ENCODE measurements at places on chromosomes 12 and 14.

- no peak for DNase-seq
These were observed 31.9 kb downstream of the CEP83 start for GRCh38 chr12:94427501-94428381.

- DNase-seq, result no peak
These were observed 15.6 kb upstream of the TFCP2 start for GRCh38 chr12:51188359-51189051.

DNA sequence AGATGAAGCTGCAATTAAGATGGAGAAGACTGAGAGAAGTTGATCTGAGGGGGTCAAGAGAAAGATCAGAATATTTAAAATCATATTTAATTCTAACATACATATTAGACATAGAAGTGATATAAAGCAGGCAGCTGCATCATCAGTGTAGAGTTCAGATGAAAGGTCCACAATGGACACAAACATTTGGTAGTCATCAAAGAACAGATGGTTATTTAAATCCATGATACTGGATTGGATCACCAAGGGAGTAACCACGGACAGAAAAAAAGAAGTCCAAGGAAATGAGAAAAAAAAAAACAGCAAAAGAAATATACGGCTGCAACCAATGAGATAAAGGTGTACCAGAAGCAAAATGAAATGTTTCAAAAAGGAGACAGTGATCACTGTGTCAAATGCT, 20.1 kb downstream of the NOVA1 start:
- DNase-seq, result no peak

- no peak for DNase-seq
These were observed 17.3 kb downstream of the SELPLG start for GRCh38 chr12:108616359-108616758.

DNA sequence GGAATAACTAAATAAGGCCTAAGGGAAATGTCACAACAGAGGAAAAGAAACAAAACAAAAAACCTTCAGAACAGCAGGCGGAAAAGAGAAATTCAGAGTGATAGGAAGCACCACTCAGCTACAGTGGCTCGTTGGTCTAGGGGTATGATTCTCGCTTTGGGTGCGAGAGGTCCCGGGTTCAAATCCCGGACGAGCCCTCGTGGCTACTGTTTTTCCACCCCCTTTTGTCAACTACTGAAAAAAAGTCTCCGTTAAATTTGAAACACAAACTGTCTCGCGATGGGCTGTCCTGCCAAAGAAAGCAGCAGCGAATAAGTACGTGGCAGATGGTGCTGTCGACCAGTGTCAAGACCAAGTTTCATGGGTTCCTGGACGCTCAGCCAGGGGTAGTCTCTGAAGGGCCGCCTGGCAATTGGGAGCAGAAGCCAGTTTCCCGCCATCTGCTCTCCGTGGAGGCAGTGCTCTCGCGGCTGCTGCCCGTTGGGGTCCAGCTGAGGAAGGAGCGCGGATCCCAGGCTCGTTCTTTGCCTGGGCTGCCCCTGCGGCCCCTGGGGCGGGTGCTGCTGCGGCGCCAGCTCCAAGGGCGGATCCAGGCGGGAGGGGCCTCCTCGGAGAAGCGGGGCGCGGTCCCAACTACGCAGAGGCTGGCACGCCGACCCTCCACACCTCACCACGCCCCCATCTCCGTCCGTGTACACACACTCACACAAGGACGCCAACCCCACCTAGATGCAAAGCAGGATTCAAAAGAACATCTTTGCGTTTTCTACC, at the start of gene RNASE4:
RNASE4 (plus strand) TSS at position 670 of the 771 bp plus-strand sequence. CDS start 14,812 bp downstream, outside the sequence.
- peak; percentile 74 for DNase-seq

GRCh38 chr14:73991092-73991491, 28.0 kb downstream of the ENTPD5 start:
- DNase-seq, result no peak

GRCh38 chr14:51139121-51139681, 44.3 kb upstream of the TRIM9 start:
- no peak for DNase-seq

GRCh38 chr12:51219322-51219721, 1.5 kb upstream of the POU6F1 start:
- no peak for DNase-seq

DNA sequence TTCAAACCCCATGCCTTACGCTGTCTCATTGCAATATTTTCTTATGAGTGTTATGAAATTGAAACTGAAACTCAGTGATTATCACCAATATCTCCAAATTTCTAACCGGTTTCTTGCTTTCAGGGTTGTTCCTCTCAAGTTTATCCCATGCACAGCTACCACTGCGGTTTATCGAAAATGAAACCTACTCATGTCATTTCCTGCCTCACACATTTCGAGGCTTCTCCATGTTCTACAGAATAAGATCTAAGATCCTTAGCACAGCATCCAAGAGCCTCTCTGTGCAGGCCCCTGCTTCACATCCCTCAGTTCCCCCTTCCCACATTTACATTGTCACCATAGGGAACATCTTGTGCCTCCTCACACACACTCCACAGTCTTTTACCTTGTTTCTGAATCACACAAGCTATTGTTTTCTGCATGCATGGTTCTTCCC, 45.5 kb upstream of the FAR2 start:
- DNase-seq, result no peak

DNA sequence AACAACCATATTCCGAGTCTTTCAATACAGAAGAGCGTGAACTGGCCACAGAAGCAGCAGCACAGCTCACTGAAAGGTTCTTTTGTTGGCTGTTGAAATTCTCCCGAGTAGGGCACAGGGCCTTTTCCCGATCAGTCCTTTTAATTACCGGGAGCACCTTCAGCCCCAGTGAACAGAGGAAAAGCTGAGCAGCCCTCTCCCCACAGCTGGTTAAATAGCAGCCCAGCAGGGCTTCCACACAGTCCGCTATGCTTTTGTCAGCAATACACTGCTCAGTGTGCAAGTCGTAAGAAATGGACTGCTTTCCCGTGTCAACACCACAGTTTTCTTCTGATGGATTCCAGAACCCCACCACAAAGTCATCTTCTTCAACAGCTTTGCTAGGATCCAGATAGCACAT, 61.3 kb downstream of the DICER1 start:
- no peak for DNase-seq

GRCh38 chr12:82474181-82474797, 116.0 kb downstream of the METTL25 start:
- no peak for DNase-seq

DNA sequence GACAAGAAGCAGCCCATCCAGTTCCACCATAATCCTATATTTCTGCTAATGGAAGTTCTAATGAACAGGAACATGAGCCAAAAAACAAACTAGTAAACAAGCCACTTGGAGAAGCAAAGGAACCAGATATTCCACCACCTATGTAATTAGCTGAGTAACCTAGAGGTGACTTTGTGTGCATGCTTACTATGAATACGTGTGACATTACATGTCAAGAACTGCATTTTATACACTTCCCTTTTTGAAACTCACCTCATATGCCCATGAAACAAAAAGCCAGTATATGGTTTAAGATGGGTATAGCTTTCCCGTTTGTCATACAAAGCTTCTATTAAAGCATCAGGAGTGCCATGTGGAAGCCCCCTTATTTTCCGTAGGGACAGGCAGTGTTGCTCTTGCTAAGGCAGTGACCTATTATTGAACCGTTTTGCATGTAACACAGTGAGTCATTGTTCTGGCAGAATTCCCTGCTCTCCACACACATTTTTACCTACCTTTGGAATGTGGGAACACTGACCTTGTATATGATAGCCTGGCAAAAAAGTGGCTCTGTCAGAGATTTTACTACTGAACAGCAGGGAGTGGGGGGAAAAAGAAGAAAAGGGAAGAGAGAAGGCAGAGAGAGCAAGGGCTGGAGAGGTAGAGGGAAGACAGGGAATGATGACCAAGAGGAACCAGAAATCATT, 34.8 kb upstream of the FRMD6 start:
- no peak for DNase-seq

GRCh38 chr14:101964297-101965180, at the start of gene DYNC1H1:
Gene DYNC1H1 (plus strand): TSS chr14:101964573. CDS start chr14:101964692, 119 bp downstream.
- peak; percentile 89 for DNase-seq
